ENCODE measurements at places on chromosomes 13 and 19.

GRCh38 chr19:13778847-13779246 lies 4.6 kb downstream of the C19orf53 start:
- no peak for DNase-seq

- DNase-seq, result no peak
Measured at GRCh38 chr19:32818536-32818935, 51.0 kb downstream of the SLC7A9 start.

- no peak for DNase-seq
Measured at GRCh38 chr19:48961051-48961649, 4.0 kb upstream of the FTL start.

GRCh38 chr19:52967772-52968171 lies 5.1 kb upstream of the ZNF816 start:
- no peak for DNase-seq

GRCh38 chr19:17920527-17920926 lies 12.3 kb upstream of the CCDC124 start:
- no peak for DNase-seq

DNA sequence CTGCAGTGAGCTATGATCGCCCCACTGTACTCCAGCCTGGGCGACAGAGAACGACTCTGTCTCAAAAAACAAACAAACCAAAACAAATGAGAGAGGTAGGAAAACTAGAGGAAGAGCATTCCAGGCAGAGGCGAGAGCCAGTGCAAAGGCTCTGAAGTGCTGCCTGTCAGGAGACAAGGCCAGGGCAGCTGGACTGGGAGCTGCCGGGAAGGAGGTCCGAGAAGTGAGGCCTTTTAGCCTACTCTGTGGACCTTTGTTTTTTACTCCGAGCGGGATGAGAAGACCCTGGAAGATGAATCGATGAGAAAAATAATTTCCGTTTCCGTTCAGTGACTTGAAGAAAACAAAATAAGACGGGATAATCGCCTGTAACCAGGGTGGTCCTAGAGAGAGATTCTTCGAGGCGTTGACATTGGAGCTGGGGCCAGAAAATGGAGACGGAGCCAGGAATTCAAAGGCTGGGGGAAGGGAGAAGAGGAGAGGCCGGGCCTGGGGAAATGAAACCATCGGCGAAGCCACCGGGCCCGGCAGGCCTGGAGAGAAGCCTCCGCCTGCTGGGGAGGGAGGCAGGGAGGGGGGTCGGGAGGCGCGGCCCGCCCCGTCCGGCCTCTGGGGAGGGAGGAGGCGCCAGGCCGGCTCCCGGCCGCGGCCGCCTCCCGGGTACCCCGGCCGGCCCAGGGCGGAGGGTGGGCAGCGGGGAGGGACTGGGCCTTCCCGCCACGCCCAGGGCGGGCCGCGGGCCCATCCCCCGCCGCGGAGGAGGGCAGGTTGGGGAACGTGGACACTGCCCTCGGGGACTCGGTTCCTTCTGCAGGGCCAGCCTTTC lies 7.8 kb upstream of the SERTAD1 start:
- DNase-seq, result no peak

DNA sequence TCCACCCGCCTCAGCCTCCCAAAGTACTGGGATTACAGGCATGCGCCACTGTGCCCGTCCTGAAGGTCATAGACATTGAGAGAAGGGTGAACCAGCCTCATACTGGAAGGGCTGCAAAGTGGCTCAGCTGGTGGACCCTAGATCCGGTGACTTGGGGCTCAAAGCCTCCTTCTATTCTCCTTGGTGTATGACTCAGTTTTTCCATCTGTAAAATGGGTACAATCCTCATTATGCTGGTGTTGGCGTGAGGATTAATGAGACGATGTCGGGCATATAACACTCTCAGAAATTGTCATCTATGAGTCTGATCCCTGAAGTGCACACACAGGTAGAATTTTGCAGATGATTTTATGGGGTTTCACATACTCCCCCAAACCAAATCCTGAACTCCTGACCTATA lies 5.8 kb upstream of the CAMSAP3 start:
- no peak for DNase-seq

GRCh38 chr19:11382898-11383705 lies 1.0 kb downstream of the EPOR start:
- DNase-seq, result no peak

DNA sequence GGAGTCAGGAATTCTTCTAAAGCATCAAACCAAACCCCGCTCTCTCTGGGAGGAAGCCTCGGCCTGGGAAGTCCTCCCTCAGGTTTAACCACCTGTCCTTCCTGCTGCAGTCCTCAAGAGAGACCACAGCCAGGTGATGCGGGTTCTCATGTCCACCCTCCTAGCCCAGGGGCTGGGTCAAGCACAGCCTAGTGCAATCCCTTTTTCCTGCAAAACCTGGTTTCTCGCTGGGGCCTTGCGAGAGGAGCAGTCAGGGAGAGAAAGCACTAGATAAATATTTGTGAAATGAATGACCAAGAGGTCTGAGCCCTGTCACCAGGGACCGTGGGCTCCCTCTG lies 2.4 kb downstream of the SLC8A2 start:
- DNase-seq, result no peak

- no peak for DNase-seq
Measured at GRCh38 chr19:32200312-32201038, 144.9 kb upstream of the ZNF507 start.

DNA sequence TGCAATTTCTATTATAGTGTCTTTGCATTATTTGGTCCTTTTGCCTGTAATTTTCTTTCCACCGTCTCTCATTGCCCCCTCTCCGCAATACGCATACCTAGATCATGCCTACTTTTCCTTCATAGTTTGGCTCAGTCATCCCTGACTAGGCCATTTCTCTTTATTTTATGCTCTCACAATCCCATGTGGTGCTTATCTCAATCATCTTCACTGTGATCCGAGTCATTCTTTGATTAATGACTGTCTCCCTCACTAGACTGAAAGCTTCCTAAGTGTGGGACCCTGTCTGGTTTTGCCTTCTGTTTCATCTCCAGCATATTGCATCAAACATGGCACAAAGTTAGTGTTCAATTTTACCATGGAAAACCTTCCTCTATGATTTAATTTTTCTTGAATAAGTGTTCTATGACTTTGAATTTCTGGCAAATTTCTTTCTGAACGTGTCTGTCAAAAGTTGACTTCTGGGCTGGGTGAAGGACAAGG lies 43.7 kb upstream of the OLFM4 start:
- DNase-seq, result no peak

- no peak for DNase-seq
Measured at GRCh38 chr13:114108141-114108761, 24.2 kb downstream of the RASA3 start.

DNA sequence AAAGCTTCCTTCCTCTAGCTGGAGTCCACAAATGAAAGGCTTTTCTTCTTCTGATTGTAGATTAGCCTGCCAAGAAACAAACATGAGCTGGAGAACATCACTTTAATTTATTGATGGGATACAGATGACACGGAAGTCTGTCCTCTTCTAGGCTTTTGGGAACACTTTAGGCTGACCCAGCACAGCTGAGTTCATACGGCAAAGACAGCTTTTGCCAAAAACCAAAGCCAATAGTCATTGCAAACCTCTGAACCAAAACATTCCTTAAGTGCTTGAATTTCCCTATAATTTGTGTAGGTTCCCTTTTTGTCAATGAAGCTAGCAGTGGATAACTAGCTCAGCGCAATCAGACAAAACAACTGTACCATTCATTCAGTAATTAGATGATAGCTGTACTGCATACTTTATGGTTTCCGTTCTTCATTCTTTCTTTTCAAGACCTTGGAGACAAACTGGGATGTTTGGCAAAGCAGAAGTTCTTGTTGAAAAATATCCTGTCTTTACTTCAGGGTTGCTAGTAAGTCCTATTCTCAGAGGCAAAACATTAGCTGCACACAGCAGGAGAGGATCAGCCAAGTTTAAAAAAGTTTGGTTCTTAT lies 95.7 kb upstream of the SPRY2 start:
- DNase-seq, result no peak

DNA sequence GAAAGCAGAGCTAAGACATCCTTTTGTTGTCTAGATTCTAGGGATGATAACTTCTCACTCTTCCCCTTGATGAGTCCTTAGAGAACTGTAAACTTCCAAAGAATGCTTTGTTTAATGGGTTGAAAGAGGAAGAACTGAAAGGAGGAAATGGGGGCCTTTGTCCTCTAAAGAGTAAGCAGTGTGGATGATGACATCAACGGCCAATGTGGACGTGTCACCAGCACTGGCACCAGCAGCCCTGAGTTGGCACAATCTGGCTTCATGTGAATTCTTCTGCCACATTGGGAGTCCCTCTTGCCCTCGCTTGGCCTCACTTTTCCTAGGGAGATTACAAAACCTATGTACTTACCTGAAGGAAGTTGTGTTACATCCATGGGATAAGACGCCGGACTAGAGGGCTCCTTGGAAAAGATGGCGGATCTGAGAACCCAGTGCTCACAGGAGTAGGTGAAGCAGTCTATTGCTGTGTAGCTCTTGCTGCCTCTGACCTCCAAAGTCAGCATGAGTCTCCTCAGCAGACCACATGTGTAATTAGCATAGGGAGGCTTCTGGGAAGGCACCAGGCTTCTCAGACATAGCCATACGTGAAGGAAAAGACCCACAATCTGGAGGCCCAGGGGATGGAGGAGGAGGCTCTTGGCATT lies 62.8 kb downstream of the RGCC start:
- DNase-seq, result no peak

DNA sequence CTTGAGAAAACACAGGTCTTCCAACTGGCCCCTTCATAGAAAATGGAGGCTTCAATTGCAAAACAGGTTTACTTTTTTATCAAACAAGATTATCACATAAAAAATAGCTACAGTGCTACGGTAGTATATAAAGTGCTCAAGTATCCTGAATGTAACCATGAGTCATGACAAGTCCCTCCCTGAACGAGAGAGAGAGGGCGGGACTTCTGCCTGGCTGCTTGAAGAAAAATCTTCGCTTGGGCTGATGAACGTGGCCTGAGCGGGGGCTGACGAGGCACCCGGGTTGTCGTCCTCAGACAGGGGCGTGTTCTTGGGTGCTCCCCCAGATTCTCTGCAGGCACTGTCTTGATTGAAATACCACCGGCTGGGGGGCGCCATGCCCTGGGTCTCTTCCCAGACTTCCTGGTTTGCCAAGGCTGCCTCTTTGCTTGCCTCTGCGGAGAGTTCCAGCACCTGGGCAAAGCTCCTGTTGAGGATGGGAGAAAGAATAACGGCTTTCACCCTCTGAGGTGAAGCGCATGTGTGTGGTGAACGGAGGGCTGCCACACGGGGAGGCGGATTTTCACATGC lies 23.2 kb upstream of the CPAMD8 start:
- no peak for DNase-seq

DNA sequence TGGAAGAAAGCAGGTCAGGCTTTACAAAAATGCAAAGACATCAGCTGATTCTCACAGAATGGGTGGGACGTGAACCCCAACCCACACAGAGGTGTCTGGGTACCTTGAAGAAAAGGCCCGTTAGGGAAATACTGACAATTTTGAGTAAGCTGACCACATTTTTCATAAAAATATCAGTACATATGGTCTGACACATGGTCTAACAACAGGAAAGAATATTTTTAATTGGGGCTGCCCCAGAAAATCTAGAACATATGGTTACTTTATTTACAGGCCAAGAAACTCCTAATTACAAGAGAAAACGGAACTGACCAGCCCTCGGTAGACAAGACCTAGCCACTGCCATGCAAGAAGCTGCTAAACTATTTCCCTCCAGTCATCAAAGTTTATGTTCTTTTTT lies 48.7 kb upstream of the ITM2B start:
- no peak for DNase-seq

- DNase-seq, result no peak
Measured at GRCh38 chr19:400976-401865, 7.7 kb downstream of the C2CD4C start.

DNA sequence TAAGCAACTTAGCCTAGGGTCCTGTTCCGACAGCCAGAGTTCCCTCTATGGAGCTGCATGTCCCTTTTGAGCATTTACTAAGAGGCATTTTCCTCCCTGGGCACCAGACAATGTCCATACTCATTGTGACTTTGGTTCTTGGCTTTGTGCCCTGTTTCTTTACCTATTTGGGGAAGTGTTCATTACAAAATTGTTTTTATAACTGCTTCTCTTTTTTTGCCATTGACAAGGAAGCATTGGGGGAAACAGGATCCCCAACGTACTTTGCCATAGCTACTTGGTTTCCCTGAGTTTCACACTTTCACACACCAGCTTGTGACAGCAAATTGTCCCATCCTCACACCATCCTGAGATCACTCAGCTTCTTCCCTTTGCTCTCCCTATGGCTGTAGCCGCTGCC lies 81.1 kb upstream of the SIAH3 start:
- no peak for DNase-seq
